ENCODE measurements at places on chromosomes 6 and 20.

GRCh38 chr6:105991561-105992314 is 94.4 kb upstream of the PRDM1 start:
- no peak for DNase-seq

DNA sequence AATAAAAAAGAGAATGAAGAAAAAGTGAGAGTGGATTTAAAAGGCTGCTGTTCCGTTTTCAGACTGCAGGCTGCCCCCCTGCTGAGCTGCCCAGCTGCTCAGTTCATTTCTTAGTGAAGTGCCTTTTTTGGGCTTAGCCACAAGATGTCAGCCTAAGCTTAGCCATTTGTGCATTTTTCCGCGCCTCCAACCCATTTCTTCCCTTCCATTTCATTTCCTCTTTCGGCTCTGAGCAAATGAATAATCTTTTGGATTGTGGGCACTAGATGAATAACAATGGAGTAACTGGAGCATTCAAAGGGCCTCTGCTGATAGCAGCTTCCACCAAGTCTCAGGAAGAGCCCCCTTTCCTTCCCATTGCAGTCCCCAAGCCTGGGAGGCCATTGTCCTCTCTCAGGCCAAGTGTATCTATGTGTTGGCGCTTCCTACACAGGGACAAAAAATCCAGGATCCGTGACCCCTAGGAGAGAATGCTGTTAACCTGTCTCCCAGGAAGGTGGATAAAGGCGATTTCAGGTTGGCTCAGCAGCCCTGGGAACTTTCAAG is 83.5 kb upstream of the SPTLC3 start:
- DNase-seq, result peak; percentile 4

DNA sequence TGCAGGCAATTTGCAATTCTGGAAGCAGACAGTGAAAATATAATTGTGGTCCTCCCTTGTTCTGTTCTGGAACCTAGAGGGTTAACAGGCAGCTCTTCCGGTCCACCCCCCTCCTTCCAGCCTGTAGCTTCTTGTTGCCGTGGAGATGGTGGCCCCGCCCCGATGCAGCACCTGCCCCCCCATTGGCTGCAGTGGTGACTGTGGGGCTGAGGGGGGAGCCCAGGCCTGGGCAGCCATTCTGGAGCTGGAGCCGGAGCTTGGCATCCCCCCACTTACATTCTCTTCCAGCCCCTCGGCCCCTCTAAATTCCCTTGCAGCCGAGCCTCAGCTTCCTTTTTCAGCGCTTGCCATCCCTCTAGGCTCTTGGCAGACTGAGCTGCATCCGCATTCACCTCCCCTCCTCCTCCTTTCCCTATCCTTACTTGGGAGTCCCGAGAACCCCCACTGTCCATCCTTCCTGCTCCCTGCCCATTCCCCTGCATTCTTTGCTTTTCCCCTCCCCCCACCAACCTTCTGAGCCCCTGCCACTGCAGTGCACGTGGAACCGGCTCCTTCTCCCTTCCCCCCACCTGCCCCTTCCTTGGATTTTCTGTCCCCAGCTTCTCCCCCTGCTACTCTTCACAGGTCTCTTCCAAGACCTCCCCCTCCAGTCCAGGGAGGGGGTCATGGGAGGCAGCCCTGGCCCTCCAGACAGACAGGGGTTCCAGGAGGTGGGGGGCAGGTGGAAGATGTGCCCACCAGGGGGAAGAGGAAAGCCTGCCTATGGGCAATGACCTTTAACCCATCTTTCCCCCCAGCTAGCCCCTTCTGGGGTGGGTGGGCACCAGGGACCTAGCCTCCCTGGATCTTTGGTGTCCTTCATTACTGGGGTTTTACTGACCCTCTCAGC is 11.4 kb downstream of the SYNGAP1 start:
- peak; percentile 68 for DNase-seq

GRCh38 chr20:33296206-33296605 is 13.2 kb downstream of the BPIFB1 start:
- DNase-seq, result no peak

GRCh38 chr6:124282541-124282940 is 478.9 kb downstream of the NKAIN2 start:
- DNase-seq, result no peak

DNA sequence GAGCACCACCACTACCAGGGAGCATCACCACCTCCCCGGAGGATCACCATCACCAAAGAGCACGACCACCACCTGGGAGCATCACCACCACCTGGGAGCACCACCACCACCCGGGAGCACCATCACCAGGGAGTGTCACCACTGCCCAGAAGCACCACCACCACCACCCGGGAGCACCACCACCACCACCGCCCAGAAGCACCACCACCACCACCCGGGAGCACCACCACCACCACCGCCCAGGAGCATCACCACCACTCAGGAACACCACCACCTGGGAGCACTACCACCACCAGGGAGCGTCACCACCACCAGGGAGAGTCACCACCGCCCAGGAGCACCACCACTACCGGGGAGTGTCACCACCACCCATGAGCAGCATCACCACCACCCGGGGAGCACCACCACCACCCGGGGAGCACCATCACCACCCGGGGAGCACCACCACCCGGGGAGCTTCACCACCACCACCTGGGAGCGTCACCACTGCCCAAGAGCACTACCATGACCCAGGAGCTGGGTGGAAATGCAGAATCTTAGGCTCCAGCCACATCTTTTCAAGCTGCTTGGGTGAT is 237.3 kb downstream of the SOD2 start:
- no peak for DNase-seq

DNA sequence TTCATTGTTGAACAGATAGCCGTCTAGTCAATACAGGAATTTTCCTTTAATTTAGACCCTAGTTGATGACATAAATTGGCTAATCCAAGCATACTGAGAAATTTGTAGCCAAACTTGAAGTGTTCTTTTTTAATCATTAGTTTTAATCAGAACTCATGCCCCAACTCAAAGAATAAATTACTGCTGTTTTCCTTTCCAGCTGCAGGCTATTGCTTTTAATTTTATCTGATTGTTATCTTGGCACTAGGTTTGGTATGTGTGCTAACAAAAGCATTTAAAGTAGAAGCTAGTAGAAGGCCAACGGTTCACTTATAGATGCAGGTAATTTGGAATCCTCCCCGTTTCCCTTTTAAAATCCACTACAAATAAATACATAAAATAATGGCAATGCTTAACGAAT is 188.5 kb downstream of the CD109 start:
- DNase-seq, result no peak

DNA sequence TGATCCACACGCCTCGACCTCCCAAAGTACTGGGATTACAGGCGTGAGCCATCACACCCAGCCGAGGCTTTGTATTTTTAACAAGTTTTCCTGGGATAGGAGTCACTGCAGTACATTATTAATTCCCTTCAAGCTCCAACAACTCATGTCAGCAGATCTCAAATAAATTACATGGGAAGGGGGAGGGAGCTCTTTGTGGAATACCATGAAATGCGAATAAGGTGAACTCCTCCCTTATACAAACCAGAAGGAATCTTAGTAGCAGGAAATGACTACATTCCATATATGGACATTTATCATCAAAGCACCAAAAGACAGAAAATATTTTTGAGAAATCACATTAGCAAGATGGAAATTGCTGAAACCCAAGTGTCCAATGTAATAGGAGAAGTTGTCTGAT is 2.9 kb downstream of the GSS start:
- DNase-seq, result no peak

GRCh38 chr20:6635034-6635736 is 132.3 kb upstream of the BMP2 start:
- no peak for DNase-seq

- DNase-seq, result no peak
These were observed 1.1 kb upstream of the KLHL32 start for GRCh38 chr6:96923400-96923799.

- no peak for DNase-seq
These were observed 1.3 kb downstream of the PHACTR2 start for GRCh38 chr6:143679041-143679440.

DNA sequence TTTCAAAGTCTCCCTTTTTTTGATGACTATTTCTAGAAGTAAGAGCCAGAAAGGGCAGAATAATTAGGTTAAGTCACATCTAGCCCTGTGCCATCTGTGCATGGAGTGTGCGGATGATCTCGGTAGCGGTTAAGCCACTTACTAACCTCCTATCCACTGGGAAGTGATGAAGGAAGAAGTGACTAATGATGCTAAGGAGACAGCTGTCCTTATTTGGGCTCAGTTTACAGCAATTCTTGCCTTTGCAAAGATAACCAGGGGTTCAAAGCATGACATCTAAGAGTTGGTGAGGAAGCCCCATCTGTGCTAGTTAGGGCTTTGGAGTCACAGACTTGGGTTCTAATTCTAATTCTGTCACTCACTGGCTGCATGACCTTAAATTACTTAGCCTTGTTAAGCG is 62.4 kb upstream of the RREB1 start:
- DNase-seq, result no peak

DNA sequence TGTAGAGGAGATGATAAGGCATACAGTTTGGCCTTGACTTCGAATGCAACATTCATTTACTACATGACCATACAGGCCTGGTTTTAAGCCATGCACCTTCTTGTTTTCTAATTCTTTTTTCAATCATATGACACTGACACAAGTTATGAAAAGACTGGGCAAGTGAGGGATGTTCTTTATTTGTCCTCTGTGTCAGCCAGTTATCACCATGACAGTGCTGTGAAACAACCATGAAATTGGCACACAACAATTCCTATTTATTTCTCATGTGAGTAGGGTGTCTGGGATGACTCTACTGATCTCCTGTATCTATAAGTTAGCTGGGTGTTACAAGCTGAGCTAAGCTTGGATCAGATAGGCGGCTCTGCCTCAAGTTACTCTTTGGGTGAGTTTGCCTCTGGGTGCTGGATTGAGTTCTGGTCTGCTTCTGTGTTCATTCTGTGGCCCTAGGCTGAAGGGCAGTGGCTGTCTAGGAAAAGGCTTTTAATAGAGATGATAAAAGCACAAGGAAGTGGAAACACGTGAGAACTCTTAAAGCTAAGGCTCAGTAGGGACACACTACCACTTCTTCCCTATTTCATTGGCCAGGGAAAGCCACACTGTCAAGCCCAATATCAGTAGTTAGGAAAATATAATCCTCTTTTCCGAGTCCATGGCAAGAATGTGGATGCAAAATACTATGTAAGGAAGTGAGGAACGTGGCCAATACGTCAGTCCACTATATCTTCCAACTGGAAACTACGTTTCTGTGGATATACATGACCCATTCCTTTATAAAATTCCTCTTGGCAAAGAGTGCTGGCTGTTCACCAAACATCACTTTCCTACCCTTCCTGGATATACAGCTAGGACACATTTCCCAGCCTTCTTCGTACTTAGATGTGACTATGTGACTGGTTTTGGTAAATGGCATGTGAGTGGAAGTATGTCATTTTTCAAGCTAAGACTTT is 126.2 kb upstream of the RNF24 start:
- no peak for DNase-seq

DNA sequence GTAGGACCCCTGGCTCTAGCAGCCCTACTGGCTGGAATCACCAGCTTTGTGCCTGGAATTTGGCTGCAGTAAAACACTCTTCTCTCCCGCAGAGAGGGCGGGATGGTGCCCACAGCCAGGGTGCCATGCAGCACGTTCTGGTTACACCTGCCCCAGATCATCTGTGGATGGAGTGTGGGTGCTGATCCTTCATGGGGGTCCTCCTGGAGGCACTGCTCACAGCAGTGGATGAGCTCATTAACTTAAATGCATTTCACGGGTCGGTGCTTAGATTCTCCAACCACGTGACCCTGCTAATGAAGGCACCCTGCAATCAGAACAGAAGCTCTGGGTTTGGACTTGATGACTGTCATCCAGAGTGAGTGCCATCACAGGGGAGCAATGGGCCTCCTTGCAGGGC is 138.6 kb upstream of the AFDN start:
- no peak for DNase-seq

DNA sequence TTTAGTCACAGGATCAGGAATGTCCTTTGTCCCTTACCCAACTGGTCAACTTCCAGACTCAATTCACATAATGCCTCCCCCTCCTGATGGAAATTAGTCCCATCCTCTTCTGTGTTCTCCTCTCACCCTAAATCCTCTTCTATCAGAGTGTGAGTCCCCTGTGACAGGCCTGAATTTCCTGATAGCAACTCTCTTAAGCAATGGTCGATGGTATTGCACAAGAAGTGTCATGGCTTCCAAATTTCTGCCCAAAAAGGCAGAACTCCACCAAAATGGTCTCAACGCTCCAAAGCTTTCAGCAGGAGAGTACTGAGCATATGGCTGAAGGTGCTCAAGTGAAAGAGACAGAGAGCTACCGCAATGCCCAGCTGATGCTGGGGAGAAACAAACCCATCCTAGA is 2.4 kb downstream of the PREP start:
- no peak for DNase-seq

GRCh38 chr6:158322400-158322723 is 10.1 kb downstream of the TULP4 start:
- DNase-seq, result no peak

GRCh38 chr6:37052027-37052628 is 46.7 kb downstream of the FGD2 start:
- no peak for DNase-seq

- no peak for DNase-seq
These were observed 149.6 kb downstream of the LINC00237 start for GRCh38 chr20:20956513-20956931.

DNA sequence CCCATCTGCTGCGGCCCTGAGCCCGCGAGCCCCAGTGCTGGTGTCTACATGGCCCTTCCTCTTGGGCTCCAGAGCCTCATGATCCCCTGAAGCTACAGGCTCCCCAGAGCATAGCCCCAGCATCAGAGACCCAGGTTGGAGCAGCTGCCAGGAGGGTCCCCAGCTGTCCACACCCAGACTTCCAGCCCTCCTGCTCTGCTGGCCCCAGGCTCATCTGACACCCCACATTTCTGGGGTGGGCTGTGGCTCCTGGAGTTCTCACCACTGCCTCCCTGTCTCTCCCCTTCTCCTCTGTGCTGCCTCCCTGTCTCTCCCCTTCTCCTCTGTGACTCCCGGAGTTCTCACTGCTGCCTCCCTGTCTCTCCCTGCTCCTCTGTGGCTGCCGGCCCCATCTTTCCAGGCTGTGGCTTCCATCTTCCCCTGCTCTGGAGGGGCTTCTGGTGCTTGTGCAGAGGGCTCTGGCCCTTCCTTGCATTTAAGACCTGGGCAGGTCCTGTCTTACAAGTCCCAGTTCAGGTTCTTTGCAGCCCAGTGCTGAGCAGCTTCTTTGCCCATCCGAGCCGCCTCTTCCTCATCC is 108.1 kb downstream of the ERMARD start:
- no peak for DNase-seq

DNA sequence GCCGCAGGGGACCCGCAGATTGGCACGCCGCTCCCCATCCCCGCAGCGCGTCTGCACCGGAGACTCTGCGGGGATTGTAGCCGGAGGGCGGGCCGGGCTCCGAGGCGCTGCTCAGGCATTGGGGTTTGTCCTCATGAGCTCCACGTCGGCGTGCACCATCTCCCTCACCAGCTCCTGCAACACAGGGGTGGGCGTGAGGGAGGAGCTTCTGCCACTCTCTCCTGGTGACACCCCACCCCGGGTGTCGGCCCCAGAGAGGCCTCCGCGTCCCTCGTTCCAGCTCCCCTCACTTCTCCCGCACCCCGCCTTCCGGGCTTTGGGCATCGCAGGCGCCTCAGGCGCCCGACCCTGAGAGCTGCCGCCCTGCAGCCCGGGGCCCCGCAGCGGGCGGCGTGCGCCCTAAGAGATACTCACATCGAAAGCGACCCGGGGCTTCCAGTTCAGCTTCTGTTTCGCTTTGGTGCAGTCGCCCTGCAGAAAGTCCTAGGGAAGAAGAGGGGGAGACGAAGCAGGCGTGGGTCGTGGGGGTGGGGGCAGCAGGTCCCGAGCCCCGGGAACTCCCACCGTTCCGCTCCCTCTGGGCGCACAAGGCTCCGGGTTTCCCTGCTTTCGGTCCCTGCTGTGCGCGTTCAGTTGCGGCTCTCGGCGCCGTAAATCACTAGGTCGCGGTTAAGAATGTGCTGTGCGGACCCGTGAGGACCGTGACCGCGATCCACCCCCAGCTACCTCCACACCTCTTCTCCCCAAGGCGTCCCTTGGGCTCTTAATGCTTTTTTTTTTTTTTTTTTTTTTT is 14.5 kb downstream of the FOXC1 start:
- DNase-seq, result no peak
